ENCODE measurements at places on chromosomes 11 and 22.

DNA sequence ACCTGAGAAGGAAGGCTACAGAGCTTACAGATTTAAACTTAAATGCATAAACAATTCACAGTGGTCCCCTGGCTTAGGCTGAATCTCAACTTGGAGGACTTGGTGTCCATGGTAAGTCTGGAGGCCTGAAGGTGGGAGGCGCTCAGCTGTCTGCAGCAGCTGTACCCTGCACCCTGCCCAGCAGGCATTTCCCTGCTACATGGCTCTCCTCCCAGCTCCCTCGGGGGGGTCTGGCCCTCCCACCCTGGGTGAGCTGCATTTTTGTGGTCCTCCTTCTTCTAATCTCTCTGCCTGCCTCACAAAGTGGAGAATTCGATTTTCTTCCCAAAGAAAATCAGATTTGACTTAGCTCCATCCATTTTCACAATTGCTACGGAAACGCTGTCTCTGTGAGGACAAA is 273.2 kb downstream of the KIRREL3 start:
- DNase-seq = no peak

- no peak for DNase-seq
Observed at GRCh38 chr22:35064664-35065063, 1.3 kb upstream of the ISX start.

- no peak for DNase-seq
Observed at GRCh38 chr22:45473626-45474237, 29.0 kb upstream of the FBLN1 start.

DNA sequence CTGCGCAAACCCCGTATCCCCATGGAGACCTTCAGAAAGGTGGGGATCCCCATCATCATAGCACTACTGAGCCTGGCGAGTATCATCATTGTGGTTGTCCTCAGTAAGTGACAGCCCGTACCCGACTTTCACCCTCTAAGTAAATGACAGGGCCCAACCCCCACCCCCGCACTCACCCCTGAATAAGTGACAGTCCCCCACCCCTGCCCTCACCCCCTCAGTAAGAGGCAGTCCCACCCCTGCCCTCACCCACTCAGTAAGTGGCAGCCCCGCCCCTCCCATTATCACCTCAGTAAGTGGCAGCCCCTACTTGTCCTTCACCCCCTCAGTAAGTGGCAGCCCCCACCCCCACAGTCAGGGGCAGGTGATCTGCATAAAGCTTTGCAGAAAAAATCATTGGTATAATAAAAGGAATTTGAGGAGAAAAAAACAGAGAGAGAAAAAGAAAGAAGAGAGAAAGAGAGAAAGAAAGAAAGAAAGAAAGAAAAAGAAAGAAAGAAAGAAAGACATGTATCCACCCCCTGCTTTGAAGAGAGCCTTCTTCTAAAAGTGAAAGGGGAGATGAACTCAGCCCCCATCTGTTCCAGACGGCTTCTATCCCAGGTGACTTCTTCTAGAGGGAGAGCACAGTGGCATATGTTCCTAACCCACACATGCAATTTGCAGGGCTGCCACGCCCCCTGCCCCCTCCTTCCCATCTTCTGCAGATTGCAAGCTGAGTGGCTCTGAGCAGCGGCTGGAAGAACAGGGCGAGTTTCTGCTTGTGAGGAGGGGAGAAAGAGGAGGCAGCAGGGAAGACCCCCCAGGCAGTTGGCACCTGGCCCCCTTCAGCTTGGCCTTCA is 12.5 kb upstream of the SMIM35 start:
- no peak for DNase-seq

GRCh38 chr11:15396778-15397177 is 282.1 kb downstream of the INSC start:
- no peak for DNase-seq

- no peak for DNase-seq
Observed at GRCh38 chr11:110529043-110529442, 99.3 kb downstream of the FDX1 start.

DNA sequence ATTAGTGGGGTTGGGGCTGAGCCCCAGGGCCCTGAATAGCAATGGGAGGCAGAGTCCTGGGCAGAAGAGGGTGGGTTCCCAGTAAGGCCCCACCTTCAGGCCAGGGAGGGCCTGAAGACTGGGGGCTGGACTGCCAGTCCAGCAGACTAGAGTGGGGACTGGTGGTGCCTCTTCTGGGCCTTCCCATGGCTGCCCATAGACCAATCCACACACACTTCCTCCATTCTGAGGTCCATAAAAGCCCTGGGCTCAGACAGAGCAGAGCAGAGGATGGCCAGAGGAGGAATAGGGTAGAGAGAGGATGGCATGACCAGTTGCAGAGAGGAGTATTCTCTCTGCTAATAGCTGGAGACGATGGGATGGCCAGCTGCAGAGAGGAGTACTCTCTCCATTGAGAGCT is 111.9 kb downstream of the ATG16L2 start:
- no peak for DNase-seq

GRCh38 chr22:23377767-23378166 is 197.5 kb downstream of the BCR start:
- DNase-seq = no peak

DNA sequence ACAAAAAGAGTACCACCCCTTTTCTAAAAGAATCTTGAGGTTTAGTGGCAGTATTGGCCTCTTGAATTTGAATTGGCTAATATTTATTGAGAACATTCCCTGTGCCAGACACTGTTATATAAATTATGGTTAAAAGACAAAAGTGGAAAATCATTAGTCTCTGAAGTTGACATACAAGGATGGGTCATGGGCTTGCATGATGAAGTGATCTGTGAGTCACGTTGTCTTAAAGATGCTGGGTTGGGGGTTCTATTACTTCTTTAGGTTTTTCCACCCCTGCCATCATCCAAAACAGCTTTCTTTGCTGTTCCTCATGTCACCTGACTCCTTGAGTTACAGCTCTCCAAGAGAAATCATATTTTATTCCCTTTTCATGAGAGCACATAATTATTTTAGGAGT is 85.0 kb downstream of the CD44 start:
- DNase-seq = no peak

DNA sequence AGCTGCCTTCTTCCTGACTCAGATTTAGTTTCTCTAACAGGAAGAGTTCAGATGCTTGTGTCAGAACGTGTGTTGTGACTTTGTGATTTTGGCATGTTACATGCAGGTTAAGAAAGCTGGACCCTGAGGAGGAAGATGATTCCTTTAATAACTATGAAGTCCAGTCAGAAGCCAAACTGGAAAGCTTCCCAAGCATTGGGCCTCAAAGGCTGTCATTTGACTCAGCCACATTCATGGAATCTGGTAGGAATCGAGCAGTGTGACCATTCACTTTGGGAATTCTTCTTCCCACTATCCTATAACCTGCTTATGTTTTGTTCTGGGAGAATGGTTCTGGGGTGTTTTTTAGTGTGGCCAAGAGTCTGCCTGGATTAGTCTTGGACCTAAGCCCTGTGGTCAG is 48.0 kb downstream of the CABIN1 start:
- DNase-seq = no peak

Data from esophagus squamous epithelium (tissue), 5 donors.